Amygdala (tissue), 56 donors: ENCODE measurements at places on chromosomes 1 and 21.

DNA sequence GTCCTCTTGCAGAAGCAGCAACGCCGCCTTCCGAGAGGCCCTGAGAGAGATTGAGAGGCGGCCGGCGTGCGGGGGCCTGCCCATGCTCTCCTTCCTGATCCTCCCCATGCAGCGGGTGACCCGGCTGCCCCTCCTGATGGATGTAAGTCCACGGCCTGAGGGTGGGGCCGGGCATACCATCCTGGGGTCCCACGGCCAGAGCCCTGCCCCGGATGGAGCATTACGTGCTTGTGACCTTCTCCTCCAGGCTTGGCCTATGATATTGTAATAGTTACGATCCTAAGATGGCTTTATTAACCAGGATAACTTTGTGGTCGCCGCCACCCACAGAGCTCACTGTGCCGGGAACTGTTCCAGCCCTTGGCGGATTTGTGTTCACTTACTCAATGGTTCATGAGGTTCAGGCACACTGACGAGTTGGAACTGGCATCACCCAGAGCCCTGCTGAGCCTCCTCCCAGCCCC is 18.9 kb downstream of the ARHGEF16 start:
- DNase-seq: no peak

- DNase-seq: no peak
Measured at GRCh38 chr1:180542113-180542837, 16.5 kb upstream of the OVAAL start.

GRCh38 chr1:247104965-247105364 is 809 bp upstream of the ZNF669 start:
- no peak for DNase-seq

- DNase-seq: peak; percentile 39
Measured at GRCh38 chr1:225845571-225846259, 35.8 kb downstream of the EPHX1 start.

- no peak for DNase-seq
Measured at GRCh38 chr1:205993068-205993467, 10.1 kb downstream of the RAB7B start.

GRCh38 chr21:44394733-44395132 is 41.3 kb downstream of the TRPM2 start:
- no peak for DNase-seq

DNA sequence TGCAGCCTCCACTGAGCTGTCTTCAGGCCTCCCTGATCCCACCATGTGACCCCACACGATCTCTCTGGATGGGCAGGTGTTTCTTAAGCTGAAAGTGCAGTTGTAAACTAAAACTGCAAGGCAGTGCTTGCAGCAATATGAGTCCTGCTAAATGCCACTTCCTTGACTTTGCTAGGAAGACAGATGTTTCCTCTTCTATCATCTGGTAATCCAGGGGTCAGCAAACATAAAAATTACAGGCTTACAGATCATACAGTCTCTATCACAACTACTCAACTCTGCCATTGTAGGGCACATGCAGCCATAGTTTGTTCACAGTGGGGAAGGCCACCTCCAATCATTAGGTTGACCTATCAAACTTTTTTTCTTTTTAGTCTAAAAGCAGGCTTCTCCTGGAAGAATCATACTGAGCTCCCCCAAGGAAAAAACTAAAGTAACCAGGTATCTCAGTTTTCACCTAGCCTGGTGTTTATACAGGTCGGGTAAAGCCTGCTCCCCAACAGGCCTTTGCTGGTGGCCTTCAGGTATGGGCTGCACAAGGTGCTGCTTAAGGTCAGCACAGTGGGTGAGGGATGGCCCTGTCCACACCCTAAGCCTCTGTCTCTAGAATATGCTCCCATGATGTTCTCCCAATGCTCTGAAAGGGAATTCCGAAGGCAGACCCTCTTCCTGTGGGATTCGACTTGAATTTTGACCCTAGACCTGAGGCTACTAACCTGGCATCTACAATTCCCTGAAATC is 10.8 kb downstream of the ABCA4 start:
- no peak for DNase-seq

- DNase-seq: no peak
Measured at GRCh38 chr1:12076425-12077005, 13.4 kb downstream of the TNFRSF8 start.

DNA sequence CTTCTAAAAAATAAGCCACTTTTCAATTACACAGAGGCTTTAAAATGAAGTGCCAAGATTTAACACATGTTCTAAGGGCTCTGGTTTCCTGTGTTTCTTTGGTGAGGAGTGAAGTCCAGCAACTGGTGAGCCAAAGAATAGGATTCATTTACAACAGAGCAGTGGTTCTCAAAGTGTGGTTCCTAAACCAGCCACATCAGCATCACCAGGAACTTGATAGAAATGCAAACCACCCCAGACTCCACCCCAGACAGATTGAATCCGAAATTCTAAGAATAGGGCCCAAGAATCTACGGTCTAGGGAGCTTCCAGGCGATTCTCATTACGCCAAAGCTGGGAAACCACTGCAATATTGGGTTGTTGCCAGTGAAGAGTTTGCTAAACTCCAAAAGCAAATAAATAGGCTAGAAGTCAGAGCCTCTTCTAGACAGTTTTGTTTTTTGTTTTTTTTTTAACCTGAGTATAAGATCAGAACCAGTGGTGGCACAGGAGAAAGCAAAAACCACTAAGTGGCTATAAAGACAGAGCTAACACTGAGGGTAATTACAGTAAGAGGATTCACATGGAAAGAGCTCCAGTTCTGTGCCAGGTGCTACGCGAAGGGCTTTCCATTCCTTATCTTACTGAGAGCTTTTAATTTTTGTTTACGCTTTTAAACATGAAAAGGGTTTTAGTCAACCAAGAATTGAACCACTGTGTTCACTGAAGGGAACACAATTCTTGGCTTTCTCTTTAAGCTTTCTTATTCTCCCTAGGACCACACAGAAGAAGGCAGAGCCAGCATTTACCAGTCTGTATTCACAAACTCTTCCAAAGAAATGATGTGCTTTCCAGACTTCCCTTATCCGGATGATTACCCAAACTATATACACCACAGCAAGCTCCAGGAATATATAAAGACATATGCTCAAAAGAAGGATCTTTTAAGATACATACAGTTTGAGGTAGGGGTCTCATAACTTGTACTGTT is 42.4 kb upstream of the FMO2 start:
- no peak for DNase-seq

GRCh38 chr1:41073971-41074370 is 52.4 kb upstream of the SLFNL1 start:
- DNase-seq: no peak

DNA sequence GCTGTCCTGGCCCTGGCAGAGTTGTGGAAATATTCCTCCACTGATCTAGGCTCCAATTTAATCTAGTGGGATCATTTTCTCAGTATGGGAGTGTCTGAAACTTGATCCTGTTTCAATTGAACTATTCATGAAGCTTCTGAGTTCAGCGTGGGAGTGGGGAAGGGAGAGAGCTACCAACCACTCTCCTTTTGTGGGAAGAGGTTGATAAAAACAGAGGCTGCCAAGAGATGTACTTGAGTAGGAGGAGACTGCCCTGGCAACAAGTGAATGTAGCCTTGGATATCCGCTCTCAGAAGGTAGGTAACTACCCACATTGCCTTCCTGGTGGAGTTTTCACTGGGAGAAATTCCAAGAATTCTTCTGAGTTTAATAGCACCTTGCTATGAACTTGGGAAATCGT is at the start of gene CTXND2:
Gene CTXND2 (plus strand): TSS at position 119 of the 400 bp plus-strand sequence. CDS start 25,179 bp downstream, outside the sequence.
- peak; percentile 21 for DNase-seq

DNA sequence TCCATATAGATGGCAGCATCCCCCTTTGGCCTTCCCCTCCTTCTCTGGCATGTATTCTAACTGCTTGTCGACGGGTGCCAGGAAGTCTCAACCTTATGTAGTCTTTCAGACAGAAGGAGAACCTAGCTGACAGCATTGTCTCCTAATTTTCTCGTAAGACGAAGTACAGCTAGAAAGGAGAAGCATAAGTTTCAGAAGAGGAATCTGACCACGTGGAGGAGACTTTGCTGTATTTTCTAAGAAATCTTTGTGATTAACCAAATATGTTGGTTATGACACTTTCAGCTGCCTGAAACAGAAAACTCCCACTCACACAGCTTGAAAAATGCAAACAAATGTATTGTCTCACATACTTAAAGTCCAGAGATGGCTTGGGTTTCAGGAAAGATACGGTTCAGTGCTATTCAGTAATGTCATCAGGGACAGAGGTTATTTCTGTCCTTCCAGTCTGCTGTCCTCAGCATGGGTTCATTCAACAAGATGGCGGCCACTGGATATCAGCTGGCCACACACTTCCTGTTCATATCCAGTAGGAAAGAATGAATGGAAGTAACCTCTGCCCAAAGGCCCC is 109.5 kb upstream of the ZNF648 start:
- DNase-seq: no peak

DNA sequence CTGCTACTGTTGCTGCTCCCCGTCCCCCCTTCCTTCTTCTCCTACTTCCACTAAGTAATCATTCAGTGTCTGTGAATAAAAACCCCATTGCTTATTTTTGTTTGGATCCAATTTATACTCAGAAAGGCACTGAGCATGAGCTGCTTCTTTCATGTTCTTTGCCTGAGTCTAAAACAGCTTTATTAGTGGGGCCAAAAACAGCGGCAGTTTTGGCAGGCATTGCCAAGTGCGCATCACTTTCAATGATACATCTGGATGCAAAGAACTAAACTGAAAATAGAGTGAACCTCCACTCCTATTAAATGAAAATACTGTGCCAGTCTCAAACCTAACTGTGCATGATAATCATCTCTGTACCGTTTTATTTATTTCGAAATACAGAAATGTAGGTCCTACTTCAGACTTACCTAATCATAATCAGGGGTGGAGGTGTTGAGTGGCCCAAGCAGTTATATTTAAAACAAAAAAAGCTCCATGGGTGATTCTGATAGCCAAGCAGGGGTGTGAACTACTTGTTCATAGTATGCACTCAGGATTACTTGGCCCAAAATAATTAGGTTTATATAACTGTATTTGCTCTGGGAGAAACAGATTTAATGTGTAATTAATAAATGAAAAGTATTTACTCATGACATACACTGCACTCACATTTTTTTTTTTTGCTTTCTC is 48.4 kb downstream of the NEK7 start:
- peak; percentile 44 for DNase-seq

DNA sequence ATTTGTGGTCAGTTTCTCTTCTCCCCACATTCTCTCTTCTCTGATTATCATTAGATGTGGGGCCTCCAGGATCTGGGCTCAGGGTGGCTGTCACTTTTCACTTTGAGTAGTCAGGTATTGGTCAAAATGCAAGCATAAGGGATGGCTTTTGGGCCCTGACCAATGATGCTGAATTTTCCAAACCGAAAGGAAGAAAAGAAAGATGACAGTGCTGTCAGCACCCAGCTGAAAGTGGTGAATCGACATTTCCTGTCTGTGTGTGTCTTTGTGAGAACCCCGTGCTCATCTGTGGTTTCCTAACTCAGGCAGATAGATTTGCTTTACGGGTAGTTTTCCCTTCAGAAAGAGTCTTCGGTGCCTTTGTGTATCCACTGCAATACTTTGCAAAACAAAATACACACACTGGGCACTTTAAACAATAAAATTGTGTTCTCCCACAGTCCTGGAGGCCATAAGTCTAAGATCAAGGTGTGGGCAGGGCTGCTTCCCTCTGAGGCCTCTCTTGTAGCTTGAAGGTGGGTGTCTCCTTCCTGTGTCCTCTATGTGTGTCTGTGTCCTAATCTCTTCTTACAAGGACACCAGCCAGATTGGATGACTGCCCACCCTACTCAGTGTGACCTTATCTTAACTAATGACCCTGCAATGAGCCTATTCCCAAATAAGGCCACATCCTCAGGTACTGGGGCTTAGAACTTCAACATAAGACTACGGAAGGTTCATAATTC is 274.8 kb upstream of the AJAP1 start:
- DNase-seq: no peak
